Calu3 (cell line): ENCODE measurements at places on chromosomes 3 and 15. TPM values are rescaled to one million over a fixed set of nuclear protein-coding genes. Genes with fewer than 3 reads are reported as not detected.

The SERINC4 gene
- total RNA-seq: 0.33 TPM in 1 of 2 replicates, not detected in the other

DNA sequence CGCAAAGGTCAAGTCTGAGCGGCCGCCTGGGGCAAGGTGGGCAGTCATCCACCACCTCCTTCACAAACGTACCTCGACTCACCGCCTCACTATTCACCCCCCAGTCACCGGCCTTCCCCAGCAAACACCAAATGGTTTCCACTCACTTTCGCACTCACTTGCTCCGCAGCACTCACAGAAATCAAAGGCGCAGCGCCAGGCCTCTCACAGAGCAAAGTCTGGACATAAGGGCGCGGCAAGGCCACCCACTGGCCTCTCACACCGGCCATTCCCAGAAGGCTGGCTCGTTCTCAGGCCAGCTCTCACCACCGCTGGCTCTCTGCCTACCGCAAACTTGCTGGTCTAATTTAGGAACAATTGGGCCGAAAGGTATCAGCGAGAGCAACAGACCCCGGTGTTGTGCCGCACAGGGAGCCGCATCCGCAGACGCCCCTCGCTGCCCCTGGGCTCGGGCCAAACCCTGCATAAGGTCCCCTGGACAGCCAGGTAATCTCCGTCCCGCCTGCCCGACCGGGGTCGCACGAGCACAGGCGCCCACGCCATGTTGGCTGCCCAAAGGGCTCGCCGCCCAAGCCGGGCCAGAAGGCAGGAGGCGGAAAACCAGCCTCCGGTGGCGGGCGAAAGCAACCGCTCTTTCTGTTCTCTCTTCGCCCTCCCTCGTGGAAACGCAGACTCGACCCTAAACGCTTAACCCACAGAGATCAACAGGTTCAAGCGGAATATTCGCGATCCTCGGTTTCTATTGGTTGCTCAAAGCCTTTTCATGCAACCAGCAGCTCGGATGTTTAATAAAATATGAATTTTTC lies 2.9 kb downstream of the SHOX2 start:
- DNase-seq: peak; percentile 39

The GOLGA8K gene
- total RNA-seq: not detected in 2 replicates

GRCh38 chr3:56980798-56981390 lies 79.6 kb upstream of the SPATA12 start:
- DNase-seq: peak; percentile 64

- DNase-seq: no peak
Observed at GRCh38 chr3:5254281-5255048, 67.0 kb downstream of the EDEM1 start.
